ENCODE measurements at places on chromosomes 7 and 10. TPM values are rescaled to one million over a fixed set of nuclear protein-coding genes. Genes with fewer than 3 reads are reported as not detected.

- no peak for DNase-seq
These were observed 3.2 kb downstream of the AMZ1 start for GRCh38 chr7:2691011-2691707.

DNA sequence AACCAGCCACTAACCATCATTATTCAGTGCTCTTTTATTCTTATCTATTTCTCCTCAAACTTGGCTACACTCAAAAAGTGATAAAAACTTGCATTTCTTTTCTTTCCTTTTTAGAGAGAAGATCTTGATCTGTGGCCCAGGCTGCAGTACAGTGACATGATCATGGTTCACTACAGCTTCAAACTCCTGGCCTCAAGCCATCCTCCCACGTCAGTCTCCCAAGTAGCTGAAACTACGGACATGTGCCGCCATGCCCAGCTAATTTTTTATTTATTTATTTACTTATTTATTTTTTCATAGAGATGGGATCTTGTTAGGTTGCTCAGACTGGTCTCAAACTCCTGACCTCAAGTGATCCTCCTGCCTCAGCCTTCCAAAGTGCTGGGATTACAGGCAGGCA, 24.6 kb upstream of the TMEM248 start:
- DNase-seq, result no peak

DNA sequence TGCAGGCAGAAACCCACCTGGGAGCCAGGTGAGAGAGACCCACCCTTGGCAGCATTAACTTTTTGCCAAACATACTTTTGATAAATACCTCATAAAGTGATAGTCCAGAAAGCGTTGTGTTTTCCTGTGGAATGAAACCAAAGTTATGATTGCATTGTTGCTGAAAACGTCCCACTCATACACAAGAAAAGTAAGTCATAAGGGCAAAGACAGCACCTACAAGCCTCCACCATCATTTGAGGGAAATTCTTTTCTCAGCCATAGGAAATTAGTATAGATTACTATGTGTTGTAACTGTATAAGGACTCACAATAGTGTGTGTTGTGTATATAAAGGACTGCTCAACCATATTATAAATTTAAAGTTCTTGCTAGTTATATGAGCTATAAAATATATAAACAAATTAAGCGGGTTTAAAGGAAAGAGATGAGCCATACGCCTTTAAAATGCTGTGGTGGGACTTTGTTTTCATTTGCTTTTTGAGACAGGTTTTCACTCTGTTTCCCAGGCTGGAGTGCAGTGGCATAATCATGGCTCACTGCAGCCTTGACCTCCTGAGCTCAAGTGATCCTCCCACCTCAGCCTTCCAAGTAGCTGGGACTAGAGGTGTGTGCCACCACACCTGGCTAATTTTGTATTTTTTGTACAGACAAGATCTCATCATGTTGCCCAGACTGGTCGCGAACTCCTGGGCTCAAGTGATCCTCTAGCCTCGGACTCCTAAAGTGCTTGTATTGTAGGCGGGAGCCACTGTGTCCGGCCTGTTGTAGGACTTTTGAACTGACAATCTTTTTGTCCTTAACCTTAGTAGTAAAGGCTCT, 160.8 kb downstream of the PKD1L1 start:
- DNase-seq, result no peak

DNA sequence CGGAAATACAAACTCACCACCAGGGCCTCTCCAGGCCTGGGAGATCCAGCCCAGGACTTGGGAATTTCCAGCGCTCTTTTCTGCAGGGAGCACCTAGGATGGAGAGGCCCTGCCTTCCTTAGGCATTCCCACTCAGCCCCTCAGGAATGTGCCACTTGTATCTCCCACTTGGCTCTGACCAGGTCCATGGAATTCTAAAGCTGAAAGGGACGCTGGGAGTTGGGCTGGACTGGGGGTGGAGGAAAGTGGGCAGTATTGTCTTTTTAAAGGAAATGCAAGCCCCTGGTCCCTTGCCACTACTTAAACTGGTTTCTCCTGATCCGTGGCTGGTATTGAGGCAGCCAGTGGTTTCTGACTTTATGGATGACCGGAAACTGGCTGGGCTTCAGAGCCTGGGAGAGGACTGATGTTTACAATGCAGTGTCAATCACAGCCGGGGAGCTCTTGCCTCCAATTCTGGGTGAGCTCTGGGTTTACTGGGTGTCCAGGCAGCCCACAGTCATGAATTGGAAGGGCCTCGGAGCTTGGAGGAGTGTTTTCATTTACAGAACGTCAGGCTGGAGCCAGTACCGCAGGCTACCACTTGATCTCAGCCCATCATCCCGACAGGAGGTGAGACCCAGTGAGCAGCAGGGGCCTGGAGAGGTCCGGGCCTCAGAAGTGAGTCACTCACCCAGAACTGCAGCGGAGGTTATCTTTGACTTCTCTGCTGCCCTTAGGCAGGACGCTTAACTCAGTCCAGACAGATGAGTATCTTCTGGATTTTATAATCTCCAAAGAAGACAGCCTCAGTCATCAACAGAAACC, 27.3 kb downstream of the AGAP3 start:
- no peak for DNase-seq

DNA sequence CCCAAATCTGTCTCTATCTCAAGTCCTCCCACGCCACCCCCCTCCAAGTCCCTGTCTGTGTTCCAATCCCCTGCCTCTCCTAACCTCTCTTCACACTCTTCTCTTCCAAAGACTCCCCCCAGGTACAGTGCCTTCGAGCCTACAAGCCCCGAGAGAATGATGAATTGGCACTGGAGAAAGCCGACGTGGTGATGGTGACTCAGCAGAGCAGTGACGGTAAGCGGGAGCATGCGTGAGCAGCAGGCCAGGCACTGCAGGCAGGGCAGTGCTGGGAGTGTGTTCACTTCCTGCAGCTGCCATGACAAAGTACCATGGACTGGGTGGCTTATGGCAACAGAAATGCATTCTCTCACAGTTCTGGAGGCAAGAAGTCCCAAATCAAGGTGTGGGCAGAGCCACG, 23.4 kb downstream of the ARHGEF5 start:
- no peak for DNase-seq

GRCh38 chr10:102610441-102610887, 33.8 kb upstream of the TRIM8 start:
- peak; percentile 33 for DNase-seq

DNA sequence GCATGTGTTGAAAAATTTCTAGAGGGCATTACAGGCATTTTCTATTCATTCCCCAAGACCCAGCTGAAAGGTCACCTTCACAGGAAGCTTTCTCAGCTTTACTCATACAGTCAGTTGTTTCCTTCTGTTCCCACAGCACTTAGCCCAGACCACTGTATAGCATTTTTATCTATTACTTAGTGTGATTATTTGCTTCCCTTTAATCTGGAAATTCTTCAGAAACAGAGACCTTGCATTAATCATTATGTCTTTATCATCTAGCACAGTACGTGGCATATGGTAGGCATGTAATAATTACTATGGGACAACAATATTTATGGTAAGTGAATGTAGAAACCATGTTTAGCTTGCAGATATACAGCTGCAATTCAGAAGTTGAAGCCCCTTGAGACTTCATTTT, 38.2 kb upstream of the CDK6 start:
- DNase-seq, result no peak

GRCh38 chr7:105672801-105673200, 91.5 kb upstream of the EFCAB10 start:
- DNase-seq, result no peak

- no peak for DNase-seq
These were observed 24.6 kb downstream of the JAZF1 start for GRCh38 chr7:28155964-28156363.

- DNase-seq, result no peak
These were observed 138.7 kb downstream of the C10orf105 start for GRCh38 chr10:71580926-71581325.

- DNase-seq, result no peak
These were observed 229.1 kb downstream of the BAMBI start for GRCh38 chr10:28906415-28906814.

- no peak for DNase-seq
These were observed 99.2 kb downstream of the ATXN7L1 start for GRCh38 chr7:105776986-105777910.

GRCh38 chr10:90602862-90603610, 254.8 kb downstream of the HTR7 start:
- no peak for DNase-seq

DNA sequence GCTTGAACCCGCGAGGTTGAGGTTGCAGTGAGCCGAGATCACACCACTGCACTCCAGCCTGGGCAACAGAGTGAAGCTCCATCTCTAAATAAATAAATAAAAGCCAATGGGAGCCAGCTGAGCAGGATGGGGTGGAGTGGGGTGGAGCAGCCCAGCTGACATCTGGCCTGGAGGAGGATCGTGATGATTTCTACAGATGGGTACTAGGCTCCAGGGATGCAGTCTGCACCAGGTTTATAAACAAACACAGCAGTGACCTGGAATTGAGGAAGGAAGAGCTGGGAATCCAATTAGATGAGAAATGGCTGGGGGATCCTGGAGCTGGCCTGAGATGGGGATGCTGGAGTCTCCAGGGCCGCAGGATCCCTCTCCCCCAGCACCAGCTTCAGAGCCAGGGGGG, 7.3 kb upstream of the GRIFIN start:
- DNase-seq, result no peak

- DNase-seq, result no peak
These were observed 508.0 kb downstream of the MDFIC start for GRCh38 chr7:115429918-115430317.

- DNase-seq, result no peak
These were observed 9.1 kb upstream of the AEBP1 start for GRCh38 chr7:44094883-44095592.

GRCh38 chr7:150753826-150754603, 16.8 kb downstream of the GIMAP5 start:
- DNase-seq, result no peak

- no peak for DNase-seq
These were observed 38.5 kb downstream of the MTURN start for GRCh38 chr7:30173058-30173897.

- no peak for DNase-seq
These were observed 13.2 kb downstream of the ARHGAP19 start for GRCh38 chr10:97279121-97279815.

DNA sequence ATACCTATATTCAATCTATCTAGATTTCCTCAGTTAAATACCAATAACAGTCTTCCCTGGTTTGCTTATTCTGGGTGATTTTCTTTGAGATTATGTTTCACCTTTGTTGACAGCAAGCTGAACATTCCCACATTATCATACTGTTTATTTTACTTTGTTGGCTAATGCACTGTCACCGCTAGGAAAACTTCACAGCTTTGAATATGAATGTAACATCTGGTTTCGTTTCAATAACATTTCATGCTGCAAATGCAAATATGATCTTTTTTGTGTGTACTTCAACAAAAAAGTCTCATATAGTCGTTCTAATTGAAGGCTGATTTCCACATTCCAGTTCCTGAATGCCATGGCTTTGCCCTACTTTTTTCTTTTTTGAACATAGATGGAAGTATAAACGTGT, 946.3 kb upstream of the GHITM start:
- DNase-seq, result no peak

DNA sequence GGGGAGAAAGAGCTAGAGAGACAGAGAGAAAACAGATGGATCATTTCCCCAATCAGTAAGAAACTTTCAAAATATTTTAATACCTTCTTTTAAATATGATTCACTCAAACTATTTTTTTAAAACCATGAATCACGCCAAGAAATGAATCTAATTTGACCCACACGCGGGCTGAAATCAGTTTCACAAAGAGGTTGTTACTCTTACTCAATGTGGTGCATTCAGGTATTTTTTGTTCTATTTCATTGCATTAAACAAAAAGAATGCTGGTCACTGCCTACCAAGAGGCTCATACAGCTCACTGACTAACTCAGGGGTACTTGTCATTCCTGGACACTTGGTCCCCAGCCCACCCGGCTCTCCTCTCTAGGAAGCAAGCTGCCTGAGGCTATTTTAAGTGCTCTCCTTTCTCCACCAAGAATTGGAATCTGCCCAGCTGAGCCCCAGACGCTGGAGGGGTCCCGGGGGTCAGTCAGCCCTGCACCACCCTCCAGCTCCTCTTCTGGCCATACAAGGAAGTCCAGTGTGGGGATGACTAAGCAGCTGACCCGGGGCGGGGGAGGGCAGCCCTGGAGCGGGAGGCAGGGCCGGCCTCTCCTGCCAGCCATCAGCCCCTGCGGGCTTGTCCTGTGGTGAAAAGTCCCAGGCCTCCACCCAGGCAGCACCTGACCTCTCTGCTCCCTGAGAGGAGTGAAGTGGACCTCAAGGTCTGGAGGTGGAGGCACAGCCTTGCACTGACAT, 21.7 kb upstream of the PFKP start:
- DNase-seq, result no peak

DNA sequence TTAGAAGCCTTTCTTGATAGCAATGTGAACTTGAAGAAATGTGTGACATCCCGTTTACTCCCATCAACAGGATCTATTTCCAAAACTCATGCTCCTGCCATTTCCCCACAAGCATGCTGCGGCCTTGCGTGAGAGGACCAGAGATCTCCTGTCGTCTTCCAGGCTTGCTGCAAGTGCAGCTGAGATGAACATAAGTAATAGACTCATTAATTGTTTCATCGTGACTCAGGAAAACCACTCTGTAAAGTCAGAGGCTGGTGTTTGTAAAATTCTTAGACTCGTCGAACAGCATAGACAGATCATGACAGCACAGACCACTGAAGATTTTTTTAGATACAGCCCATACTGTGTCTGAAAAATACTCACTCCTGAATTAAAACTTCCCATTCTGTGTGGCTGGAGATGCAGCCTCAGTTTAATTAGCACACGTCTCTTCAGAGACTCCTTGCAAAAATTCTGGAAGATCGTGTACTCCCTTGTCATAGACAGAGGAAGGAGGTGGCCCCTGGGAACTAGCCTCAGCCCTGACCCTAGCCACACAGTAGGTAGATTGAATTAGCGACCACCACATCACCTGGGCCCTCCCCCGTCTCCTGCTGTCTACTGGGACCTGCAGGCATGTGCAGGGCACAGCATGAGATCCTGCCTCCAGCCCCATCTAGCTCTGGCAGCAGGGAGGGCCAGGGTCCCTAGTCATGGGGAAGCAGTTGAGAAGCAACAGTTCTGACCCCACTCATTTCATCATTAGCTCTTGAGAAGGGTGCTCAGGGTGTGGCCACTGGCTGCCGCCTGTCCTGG, 226.0 kb downstream of the CELF2 start:
- DNase-seq, result no peak

DNA sequence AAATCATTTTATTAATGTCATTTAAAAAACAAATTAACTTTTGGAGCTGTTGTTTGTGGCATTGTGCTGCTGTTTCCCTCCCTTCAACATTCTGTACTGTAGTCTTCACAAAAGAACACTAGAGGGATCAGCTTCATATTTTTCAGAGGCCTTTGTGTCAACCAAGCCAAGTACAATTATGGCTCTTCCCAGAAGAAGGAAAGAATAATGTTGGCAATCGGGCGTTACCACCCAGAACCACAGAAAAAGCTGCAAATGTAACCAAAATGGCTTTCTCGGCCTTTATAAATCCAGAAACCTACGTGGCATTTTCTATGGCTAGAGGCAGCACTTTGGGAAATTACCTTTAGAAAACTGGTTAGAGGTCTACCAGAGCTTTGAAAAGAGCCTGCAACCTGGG, 98.8 kb upstream of the COL1A2 start:
- DNase-seq, result no peak

The C7orf57 gene
- total RNA-seq, result not detected

The TSPAN33 gene
- 0.83 TPM for total RNA-seq

The RBM20 gene
- not detected for total RNA-seq

The ERVW-1 gene
- 0.12 TPM for total RNA-seq

The AUTS2 gene
- 32.1 TPM for total RNA-seq

The PRKCQ gene
- total RNA-seq, result 70.5 TPM

The PTF1A gene
- total RNA-seq, result not detected

The PRF1 gene
- 18.0 TPM for total RNA-seq
